ENCODE measurements at places on chromosomes 6 and 20.

DNA sequence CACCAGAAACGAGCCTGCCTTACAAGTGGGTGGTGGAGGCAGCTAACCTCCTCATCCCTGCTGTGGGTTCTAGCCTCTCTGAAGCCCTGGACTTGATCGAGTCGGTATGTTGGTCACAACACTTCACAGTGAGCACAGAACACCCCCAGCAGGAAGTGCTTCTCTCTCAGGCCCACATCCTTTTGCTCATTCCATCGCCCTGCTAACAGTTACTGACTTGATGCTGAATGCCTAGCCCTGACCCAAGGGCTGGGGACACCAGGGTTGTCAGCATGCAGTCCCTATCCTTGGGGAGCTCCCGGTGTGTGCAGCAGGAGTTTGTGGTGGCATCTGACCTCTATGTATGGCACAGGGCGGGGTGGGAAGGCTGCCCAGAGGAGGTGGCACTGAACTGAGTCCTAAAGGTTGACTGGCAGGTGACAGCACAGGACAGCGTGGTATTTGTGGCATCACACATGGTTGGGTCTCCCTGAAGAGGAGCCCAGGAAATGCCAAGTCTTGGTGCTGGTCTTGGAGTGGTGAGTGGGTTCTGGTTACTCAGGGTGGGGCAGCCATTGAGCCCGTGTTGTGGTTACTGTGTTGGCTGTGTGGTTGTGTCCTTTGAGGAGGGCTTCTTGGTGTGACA lies 26.7 kb downstream of the GTSF1L start:
- DNase-seq = no peak

DNA sequence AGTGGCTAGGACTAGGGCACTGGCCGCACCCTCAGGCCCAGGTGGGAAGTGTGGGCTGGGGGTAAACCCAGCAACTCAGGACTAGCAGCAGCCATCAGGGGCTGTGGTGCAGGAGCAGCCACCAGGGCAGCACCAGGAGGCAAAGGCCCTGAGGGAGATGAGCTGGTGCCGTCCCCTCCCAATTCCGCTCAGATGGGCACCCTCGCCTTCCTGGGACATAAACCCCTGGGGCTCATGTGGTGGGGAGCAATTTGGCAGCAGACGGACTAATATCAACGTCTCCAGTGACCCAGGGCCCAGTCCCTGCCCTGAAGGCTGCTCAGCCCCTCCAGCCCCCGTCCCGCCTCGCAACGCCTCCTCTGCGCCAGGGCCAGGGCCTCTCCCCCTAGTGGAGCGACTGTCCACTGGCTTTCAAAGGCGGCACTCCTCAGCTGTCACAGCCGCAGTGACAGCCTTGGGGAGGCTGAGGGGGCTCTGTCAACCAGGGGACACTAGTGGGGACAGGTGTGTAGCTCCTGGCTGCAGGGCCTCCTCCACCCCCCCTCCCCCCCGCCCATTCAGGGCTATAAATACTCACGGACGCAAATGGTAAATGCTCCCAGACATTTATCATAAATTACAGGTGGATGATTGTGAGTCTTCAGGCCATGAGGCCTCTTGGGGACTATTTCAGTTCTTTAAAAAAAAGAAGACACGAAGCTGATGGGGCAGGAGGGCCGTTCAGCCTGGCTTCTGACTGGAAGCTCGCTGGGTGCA lies 349.9 kb downstream of the ZFAND3 start:
- no peak for DNase-seq

DNA sequence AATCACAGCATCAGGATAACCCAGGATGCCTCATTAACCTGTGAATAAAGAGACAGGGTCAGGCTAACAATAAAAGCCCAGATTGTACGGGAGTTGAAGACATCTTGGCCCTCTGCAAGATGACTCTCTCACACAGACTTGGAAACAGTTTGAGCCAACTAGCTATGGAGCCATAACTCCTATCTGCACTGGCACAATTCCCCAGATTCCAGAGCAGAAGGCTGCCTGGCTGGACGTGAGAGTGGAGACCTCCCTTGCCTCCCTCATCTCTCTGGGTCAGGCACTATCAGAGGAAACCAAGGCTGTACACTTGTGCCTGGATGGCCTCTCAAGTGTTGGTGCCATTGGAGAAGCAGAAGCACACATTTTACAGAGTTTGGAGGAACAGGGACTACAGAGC lies 312.6 kb downstream of the THBS2 start:
- DNase-seq = no peak

- no peak for DNase-seq
Observed at GRCh38 chr20:57838670-57839151, 128.9 kb upstream of the PMEPA1 start.

All from GM13977 (cell line).